ENCODE measurements at places on chromosomes 11 and 22. TPM values are rescaled to one million over a fixed set of nuclear protein-coding genes. Genes with fewer than 3 reads are reported as not detected.

GRCh38 chr22:43237280-43237679 is 50.3 kb upstream of the TTLL12 start:
- H3K4me1 ChIP-seq = no peaks in the 10 kb centered on the region
- no peaks in the 10 kb centered on the region for H3K27me3 ChIP-seq
- DNase-seq = no peak
- H3K4me3 ChIP-seq = no peak overlapping the region
- H3K27ac ChIP-seq = no peak overlapping the region

DNA sequence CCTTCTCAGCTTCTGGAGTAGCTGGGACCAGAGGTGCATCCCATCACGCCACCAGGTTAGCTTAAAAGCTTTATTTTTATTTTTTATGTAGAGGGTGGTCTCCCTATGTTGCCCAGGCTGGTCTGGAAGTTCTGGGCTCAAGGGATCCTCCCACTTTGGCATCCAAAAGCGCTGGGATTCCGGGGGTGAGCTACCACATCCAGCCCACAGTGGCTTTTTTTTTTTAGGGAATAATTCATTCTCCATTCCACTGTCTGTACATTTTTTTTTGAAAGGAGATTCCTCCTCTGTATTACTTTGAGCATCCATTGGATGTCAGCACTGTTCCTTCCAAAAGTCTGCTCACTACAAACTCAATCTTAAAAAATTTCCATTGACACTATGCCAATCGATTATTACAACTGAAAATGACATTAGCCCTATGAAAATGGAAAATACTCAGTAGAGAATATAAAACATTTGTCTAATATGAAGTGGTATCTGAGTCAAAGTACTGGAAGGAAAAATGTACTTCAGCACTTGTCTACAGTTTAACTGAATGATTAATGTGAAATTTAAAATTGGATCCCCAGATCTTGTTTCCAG is 1.3 kb upstream of the LPXN start:
- DNase-seq = no peak
- H3K4me1 ChIP-seq = peaks cover 32% of the 10 kb centered on the region

DNA sequence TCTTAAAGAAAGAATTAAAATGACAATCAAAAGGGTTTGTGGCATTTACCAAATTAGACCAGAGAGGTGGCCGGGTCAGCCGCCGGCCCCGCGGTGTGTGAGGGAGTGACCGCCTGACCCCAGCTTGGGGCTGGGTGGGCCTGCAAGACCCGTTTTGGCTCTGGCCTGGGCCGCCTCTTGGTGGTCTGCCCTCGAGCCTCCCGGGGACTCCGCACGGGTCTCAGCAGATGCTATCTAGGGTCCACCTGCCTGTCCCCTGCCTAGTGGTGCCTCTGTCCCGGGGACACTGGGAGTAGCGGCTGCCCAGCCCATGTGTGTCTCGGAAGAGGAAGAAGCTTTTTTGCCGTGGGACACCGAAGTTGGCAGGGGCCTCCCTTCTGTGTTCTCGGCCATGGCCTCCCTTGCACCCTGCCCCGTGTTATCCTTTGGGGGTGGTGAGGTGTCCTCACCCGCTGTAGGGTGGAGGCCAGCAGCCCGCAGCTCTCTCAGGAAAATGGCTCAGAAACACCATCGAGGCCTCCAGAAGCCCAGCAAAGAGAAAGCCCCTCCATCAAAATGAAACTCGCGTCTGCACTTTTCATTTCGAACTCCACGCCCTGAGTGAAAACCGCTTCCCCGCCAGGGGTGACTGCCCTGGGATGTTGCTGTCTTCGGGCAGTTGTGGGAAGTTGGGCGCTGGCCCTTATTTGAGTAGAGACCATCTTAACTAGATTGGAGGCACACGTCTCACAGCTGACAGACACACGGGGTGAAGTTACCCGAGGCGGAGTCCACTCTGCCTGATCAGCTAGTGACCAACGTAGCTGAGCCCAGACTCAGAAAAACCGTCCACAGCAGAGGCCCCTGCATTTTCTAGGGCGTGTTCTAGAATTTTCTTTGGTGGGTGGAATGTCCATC is 8.0 kb downstream of the CCND1 start:
- no peak for DNase-seq
- peaks cover 10% of the 10 kb centered on the region for H3K4me1 ChIP-seq
- no peak overlapping the region for H3K27ac ChIP-seq
- no peaks in the 10 kb centered on the region for H3K27me3 ChIP-seq
- no peak overlapping the region for H3K4me3 ChIP-seq
- H3K36me3 ChIP-seq = peaks cover 50% of the 10 kb centered on the region

DNA sequence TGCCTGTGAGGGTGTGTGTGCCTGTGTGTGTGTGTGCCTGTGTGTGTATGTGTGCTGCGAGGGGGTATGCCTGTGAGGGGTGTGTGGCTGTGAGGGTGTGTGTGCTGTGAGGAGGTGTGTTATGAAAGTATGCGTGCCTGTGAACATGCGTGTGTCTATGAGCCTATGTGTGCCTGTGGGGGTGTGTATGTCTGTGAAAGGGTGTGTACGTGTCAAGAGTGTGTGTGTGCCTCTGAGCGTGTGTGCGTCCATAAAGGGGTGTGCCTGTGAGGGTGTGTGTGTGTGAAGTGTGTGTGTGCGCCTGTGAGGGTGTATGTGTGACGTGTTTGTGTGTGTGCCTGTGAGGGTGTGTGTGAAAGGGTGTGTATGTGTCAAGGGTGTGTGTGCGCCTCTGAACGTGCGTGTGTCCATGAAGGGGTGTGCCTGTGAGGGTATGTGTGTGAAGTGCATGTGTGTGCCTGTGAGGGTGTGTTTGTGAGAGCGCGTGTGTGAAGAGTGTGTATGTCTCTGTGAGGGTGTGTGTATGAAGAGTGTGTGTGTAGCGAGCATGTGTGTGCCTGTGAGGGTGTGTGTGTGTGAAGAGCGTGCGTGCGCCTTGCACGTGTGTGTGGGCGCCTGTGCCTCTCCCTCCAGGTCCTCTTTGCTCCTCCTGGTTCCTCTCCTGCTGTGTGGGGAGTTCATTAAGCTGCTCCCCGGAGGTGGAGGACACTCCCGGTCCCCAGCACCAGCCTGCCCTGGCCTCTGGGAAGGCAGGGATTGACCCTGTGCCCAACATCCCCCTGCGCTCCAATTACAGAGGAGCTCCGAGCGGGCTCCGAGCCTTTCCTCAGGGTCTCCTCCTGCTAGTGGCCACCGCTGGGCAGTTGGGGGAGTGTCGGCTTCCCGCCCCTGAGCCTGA is 53.3 kb downstream of the CACNA1I start:
- H3K4me3 ChIP-seq = no peak overlapping the region
- H3K36me3 ChIP-seq = no peaks in the 10 kb centered on the region
- peak; percentile 33 for DNase-seq
- no peaks in the 10 kb centered on the region for H3K4me1 ChIP-seq
- no peak overlapping the region for H3K27ac ChIP-seq
- peaks cover 2% of the 10 kb centered on the region for H3K27me3 ChIP-seq

DNA sequence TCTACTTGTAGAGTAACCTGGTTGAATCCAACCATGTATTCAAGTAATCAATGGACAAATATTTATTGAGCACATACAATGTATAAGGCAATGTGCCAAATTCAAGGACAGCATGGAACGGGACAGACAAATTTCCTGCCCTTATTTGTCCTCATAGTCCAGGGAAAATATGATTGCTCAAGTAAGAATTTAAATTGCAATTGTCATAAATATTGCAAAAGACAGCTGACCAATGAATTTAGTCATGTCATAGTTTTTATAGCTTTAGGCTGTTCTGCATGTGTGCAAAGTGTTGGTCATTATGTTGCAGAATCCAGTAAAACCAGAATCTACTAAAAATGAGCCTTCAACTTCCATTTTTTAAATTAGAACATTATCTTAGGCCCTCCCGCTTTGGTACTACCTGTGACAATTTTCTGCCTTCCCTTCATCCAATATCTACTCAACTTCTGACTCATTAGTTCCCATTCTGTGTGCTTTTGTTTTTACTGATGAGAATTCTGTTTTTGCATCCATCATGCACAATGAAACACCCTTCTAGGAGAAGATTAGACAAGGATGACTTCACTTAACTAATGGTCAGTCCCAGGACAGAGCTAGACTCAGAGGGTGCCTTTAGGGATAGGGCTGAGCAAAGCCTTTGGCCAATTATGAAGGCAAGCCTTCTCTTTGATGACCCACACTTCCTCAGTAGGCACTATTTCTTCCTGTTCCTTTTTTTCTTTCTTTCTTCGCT is 45.8 kb upstream of the FIBIN start:
- H3K4me1 ChIP-seq = no peaks in the 10 kb centered on the region
- H3K36me3 ChIP-seq = no peaks in the 10 kb centered on the region
- no peak overlapping the region for H3K27ac ChIP-seq
- H3K4me3 ChIP-seq = no peak overlapping the region
- H3K27me3 ChIP-seq = no peaks in the 10 kb centered on the region

- H3K4me3 ChIP-seq = no peak overlapping the region
- no peak for DNase-seq
- H3K27me3 ChIP-seq = no peaks in the 10 kb centered on the region
These were observed 67.2 kb downstream of the ADM start for GRCh38 chr11:10371926-10372641.

DNA sequence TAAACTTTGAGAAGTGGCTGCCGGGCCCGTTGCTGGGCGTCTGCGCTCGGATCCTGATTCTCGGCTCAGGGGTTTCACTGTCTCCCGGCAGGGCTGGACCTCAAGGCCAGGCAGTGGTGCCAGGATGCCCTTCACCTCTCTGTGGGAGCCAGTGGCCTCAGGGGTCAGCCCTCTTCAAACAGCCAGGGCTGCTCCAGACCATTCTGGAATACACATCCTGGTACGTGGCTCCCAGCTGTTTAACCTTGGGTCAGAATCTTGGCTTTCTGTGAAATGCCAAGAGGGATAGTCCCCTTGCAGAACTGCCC is 70.5 kb downstream of the MPPED1 start:
- H3K4me3 ChIP-seq = no peak overlapping the region
- no peaks in the 10 kb centered on the region for H3K4me1 ChIP-seq
- no peaks in the 10 kb centered on the region for H3K36me3 ChIP-seq
- peaks cover 6% of the 10 kb centered on the region for H3K27me3 ChIP-seq
- no peak overlapping the region for H3K27ac ChIP-seq

CTNND1 gene
- 272 TPM for total RNA-seq

DNA sequence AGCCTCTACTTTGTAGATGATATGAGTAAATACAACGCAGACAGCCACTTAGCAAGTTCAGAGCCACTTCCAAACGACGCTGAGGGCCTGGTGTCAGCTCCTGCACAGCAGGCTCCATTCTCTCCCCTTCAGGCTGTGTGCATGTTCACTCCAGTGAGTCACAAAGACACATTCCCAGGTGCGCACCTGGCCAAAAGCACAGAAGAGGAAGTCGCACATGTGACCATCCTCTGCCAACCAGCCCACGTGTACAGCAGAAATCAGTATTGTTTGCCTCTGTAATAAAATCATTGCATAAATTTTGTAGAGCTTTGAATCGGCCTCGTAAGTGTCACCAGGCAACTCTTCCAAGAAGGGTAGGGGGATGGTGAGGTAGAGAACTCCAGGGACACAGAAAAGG is 19.5 kb upstream of the TPH1 start:
- H3K27me3 ChIP-seq = no peaks in the 10 kb centered on the region

DNA sequence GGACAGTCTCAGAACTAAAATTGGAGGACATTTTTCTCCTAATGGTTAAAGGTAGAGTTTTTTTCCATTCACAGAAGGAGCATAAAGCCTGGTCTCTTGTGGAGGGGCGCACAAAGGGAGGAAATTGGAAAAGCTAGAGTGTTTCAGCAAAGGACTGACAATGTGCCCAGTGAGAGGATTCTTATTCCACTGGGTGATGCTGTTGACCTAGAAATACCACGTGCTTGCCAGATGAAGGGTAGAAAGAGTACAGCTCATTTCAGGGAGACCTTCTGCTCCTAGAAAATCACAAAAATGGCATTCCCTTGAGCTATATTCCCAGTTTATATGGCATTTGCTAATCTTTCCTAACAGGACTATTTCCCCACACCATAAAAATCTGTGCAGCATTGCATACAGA is 21.1 kb downstream of the MS4A6E start:
- H3K27ac ChIP-seq = no peak overlapping the region
- H3K36me3 ChIP-seq = no peaks in the 10 kb centered on the region
- DNase-seq = no peak
- no peaks in the 10 kb centered on the region for H3K27me3 ChIP-seq
- H3K4me1 ChIP-seq = no peaks in the 10 kb centered on the region
- H3K4me3 ChIP-seq = no peak overlapping the region

- H3K36me3 ChIP-seq = no peaks in the 10 kb centered on the region
- DNase-seq = no peak
- no peak overlapping the region for H3K27ac ChIP-seq
- no peak overlapping the region for H3K4me3 ChIP-seq
- no peaks in the 10 kb centered on the region for H3K27me3 ChIP-seq
These were observed 271.5 kb upstream of the SESN3 start for GRCh38 chr11:95502522-95502921.

GRCh38 chr11:12459865-12460444 is 82.6 kb downstream of the PARVA start:
- no peaks in the 10 kb centered on the region for H3K36me3 ChIP-seq
- H3K27ac ChIP-seq = no peak overlapping the region
- no peak overlapping the region for H3K4me3 ChIP-seq

GRCh38 chr11:65013888-65014725 is at the start of gene ARL2:
ARL2 (plus strand) TSS chr11:65014160; CDS start chr11:65014208, 48 bp downstream.
- peak within 1 kb of the TSS; percentile 89 for H3K4me3 ChIP-seq
- H3K36me3 ChIP-seq = peaks cover 2% of the 10 kb centered on the region
- H3K27ac ChIP-seq = peak within 1 kb of the TSS; percentile 89

- H3K4me1 ChIP-seq = peaks cover 4% of the 10 kb centered on the region
- H3K36me3 ChIP-seq = no peaks in the 10 kb centered on the region
- H3K27ac ChIP-seq = no peak overlapping the region
- DNase-seq = no peak
- no peak overlapping the region for H3K4me3 ChIP-seq
These were observed 53.6 kb upstream of the CSNK2A3 start for GRCh38 chr11:11406652-11407051.

DNA sequence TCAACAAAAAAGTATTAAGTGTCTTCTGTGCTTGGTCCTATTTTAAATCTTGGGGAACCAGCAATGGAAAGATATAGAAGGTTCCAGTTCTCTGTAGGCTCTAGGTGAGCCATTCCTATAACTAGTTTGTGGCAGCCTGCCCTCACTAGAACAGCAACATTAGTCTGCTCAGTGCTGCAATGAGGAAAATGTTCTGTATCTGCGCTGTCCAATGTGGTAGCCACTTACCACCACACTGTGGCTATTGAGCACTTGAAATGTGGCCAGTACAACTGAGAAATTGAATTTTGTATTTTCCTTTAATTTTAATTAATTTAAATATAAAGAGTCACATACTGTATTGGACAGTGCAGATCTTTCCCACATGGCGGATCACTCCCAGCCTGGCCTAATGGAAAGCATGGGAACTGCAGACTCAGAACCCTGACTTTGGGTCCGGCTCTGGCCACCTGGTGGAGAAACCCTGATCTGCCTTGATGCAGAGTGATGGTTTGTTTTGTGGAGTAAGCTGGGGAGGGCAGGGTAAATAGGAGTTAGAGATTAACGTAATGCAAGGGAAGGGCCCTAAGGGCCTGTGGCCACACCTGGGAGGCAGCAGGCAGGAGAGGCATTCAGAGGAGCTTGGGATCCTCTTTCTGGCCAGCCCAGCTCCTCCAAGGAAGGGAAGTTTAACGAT is 101.0 kb downstream of the ME3 start:
- peak; percentile 48 for DNase-seq
- no peak overlapping the region for H3K27ac ChIP-seq
- peaks cover 13% of the 10 kb centered on the region for H3K4me1 ChIP-seq
- no peak overlapping the region for H3K4me3 ChIP-seq
